ENCODE measurements at places on chromosomes 1 and 21.

DNA sequence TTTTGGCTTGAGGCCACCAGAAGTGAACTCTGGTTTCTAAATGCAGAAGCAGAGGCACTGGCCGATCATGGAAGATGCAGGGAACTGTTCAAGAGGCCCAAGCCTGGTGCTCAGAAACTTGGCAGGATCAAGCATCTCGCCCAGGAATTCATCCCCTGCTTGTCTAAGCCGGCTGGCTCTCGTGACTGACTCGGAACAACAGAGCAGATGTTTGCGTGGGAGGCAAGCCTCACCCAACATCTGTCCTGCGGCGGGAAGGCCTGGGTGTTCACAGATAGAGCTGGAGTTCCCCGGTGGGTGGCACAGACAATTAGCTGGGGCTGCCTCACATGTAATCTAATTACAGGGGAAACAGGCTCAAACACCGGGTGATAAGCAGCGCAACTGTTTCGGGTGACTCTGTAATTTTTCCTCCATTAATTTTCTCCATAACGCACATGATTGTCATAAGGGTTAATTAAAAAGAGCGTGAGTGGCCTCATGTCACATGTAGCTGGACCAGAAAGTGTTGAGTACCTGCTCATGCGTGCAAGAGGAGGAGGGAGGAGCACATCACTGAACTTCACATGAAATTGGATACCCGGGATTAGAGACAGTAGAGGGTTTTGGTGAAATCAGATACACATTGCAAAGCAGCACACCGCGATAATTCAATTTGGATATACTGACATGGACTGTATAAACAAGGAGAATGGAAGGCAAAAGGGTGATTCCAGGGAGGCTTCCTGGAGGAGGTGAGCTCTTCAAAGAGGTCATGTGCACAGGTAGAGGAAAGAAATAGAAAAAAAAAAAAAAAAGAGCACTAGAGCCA, 180.0 kb downstream of the ETS2 start:
- DNase-seq, result peak; percentile 75

- no peak for DNase-seq
Observed at GRCh38 chr1:174158767-174159251, 511 bp upstream of the RABGAP1L start.

DNA sequence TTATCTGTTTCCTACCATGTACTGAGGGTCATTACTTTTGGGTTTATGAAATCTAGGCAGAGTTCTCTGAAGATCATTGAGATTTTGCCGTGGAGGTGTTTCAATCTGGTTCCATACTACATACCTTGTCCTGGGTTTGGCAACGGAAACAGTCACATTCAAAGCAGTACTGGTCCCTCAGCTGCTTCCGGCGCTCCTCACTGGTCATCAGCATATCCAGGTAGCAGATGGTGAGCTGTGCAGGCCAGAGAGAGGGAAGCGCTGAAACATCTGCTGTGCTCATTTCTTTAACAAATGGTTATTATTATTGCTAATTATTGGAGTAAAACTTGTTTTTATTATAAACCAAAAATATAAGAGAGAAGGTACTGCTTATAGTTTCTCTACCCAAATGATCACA, 591.7 kb downstream of the SMYD3 start:
- no peak for DNase-seq

- no peak for DNase-seq
Observed at GRCh38 chr1:208291923-208292711, 47.9 kb upstream of the PLXNA2 start.

- DNase-seq, result no peak
Observed at GRCh38 chr1:83769072-83769471, 229.9 kb downstream of the TTLL7 start.

DNA sequence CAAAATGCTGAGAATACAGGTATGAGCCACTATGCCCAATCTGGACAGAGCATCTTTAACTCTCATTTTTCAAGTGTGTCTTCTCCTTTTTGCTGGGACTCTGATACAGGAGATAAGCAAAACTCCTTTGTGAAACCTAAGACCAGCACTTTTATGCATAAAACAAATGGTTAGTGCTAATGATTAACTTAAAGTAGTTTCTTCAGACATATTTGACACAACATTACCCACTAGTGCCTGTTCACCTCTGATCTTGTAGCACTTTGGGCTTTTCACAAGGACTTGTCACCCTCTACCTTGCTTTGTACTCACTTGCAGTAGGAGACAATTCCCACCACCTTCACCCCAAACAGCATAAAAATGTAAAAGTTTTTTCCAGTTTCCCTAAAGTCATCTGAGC, 216.3 kb downstream of the RGS7 start:
- no peak for DNase-seq

DNA sequence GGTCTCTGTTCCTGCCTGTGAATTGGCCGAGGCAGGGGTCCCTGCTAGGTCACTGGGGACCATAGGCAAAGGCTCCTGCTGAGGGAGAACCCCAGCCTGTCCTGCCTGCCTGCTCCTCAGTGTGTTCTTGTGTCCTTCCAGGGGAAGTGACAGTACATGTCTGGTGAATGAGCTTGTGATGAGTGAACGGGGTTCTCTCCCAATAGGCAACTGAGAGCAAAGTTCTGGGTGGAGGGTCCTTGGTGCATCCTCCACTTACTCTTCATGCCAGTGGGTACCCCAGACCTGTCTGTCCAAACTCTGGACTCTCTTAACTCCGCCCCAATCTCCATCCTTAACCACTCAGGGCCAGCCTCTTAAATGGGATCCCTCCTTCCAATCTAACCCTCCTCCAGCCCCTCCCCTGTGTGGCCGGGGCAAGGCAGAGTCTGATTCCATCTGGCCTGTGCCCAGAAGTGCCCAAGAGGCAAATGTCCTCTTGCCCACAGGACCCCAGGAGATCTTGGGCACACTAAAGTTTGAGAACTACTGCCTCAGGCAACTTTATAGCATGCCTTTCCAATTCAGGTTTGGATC, 2.0 kb downstream of the XKR8 start:
- DNase-seq, result no peak

GRCh38 chr1:55050283-55050682, 10.9 kb downstream of the PCSK9 start:
- no peak for DNase-seq

DNA sequence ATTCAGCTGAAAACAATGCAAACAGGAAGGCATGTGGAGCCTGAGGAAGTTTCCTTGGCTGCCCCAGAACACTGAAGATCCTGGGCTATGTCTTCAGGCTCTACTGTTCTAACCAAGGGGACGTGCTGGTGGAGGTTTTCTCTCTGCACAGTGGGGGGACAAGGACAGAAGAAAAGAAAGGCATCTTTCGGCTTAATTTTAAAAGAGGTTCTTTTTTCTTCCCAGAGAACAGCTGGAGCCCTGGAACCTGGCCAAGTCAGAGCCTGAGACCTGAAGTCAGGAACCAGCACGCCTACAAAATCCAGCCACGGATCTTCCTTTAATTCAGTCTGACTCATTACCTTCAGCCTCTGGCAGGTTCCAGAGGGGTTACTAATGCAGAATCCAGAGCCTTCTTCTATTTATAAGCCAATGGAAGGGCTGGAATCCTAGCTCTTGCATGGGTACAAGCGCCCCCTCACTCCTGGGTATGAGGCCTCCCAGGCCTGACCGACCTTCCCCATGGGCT, 19.8 kb downstream of the CTNNBIP1 start:
- peak; percentile 76 for DNase-seq

DNA sequence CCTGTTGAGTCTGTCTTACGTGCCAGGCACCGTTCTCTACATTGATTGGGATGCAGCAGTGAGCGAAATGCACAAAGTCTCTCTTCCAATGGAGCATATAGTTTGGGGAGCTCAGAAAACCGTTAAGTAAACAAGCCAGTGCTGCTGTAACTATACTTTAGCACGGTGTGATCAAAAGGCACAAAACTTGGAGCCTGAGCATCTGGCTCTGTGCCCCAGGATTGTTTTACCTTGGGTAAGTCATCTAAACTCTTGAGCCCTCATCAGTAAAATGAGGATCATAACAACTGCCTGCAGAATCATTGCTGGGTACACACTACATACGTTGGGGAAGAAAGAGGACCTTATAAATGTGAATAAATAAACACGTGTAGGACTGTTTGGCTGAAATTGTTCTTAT, 1.8 kb downstream of the HHIPL2 start:
- DNase-seq, result no peak

DNA sequence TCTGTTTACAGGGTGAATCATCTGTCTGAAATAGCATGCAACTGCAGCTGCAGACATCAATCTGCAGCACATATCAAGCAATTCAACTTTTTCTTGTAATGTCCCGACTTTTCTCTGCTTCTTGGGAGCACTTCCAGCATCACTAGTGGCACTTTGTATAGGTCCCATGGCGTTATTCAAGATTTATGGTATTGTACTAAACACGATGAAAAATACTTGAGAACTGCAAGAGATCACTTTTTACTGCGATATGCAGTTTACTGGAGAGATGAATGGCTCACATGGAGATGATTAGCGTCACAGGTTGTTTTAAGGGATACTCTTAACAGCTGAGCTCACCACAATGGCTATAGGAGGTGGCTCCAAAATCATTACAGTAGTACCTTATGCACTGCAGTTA, 7.2 kb upstream of the SCMH1 start:
- no peak for DNase-seq

GRCh38 chr21:16312321-16312720, 582.5 kb downstream of the USP25 start:
- DNase-seq, result no peak

DNA sequence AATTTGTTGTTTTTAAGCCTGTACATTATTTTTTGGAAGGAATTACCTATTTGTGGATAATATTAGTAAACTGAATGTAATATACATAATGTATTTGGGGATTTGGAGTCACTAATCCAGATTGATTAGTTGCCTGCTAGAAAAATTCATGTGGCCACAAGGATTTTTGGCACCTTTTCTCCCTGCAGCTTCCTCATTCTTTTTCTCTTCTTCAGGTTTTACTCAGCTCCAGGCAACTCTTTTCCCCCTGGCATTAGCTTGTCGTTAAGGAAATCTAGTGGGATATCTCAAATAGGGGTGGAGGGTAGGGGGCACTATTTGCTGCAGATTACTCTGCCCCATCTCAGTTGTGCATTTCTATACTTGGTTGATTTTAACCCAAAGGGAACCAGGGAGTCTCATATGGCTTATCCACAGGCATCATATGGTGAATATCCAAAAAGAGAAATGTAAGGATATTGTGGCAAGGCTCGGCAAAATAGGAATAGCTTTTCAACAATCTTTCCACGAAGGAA, 203.1 kb downstream of the NFIA start:
- no peak for DNase-seq

DNA sequence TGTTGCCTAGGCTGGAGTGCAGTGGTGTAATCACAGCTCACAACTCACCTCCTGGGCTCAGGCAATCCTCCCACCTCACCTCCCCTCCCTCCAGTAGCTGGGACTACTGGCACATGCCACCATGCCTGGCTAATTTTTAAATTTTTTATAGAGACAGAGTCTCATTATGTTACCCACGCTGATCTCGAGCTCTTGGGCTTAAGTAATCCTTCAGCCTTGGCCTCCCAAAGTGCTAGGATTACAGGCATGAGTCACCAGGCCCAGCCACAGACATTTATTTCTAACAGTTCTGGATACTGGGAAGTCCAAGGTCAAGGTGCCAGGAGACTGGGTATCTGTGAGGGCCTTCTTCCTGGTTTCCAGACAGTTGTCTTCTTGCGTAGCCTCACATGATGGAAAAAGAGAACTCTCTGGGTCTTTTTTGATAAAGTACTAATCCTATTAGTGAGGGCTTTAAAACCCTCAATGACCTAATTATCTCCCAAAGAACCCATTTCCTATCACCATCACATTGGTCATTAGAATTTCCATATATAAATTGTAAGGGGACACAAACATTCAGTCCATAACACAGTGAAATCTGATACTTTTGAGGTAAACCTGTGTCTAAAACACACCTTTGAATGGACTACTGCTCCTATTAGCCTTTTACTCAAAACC, 67.9 kb downstream of the PHACTR4 start:
- DNase-seq, result no peak

DNA sequence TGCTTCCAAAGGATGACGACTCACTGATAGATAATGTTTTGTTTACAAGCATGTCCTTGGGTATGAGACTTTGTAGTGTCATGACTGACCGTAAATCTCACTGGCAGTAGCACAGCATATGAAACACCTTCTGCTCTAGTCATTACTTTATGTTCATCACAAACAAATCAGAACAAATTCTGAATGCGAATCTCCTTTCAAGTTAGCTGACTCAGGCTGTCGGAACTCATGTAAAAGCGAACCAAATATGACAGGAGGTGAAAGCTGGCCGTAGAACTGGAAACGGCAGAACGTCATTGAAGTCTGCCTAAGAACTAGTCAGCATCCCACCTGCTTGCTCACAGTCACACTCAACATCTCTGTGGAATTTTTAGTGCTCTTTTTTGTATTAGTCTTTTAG, 143.9 kb downstream of the RGS7 start:
- DNase-seq, result no peak

- DNase-seq, result no peak
Observed at GRCh38 chr21:42223826-42224575, 5.1 kb downstream of the ABCG1 start.

DNA sequence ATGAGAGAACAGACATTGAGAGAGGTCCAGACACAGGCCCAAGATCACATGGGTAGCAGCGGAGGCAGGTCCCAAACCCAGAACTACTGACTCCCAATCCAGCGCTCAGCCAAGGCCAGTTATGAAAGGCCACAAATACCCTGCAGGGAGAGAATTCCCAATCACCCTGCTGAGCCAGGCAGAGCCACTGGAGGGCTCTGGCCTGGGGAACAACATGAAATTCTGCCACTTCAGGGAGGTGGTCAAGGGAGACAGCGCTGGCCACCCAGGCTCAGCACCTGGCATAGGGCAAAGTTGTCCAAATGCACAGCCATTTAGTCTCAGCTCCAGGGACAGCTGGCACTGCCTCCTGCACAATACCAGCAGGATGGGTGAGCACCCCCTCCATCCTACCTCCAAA, 27.5 kb downstream of the SLC9A1 start:
- no peak for DNase-seq

DNA sequence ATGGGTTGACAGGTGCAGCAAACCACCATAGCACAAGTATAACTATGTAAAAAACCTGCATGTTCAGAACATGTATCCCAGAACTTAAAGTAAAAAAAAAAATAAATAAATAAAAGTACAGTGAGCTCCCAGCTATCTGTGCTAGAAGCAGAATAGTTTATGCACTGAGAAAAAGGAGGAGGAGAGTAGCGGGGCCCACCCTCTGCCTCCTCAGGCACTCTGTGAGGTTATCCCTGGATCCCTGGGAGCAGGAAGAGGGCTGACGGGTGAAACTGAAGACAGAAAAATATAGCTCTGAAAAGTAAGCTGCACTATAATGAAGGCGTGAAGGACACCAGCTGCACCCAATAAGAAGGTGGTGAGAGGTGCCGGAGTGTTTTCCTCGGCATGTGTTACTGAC, 117.2 kb downstream of the SIPA1L2 start:
- DNase-seq, result no peak

DNA sequence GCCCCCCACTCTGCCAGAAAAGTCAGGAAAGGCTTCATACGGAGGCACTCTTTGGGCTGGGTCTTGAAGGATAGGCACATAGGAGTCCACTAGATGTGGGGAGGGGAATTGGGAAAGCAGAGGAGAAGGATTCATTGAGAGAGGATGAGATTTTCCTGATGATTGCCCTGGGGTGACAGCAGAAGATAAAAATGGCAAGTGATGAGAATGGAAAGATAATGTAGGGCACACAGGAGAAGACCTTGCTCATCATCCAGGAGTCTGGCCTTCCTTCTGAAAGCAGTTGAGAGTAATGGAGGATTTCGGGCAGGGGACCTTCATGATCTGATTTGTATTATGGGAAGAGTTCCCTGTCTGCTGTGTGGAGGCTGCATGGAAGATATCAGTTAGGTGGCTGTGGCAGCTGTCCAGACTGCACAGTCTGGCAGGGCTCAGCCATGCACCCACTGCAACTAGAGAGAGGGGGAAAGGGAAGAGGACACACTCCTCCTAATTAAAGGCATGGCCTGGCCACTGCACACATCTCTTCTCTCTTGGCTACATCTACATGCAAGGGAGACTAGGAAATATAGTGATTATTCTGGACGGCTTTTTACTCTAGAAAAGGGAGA, 9.6 kb upstream of the FABP3 start:
- no peak for DNase-seq

All from ovary (tissue), 10 donors.